ENCODE measurements at places on chromosomes 6 and 20. TPM values are rescaled to one million over a fixed set of nuclear protein-coding genes. Genes with fewer than 3 reads are reported as not detected.

Gene MUC21
- not detected for polyA plus RNA-seq

Gene IL17F
- polyA plus RNA-seq = not detected

Gene LY6G6C
- 0.37 TPM for polyA plus RNA-seq

Gene FOXC1
- polyA plus RNA-seq = 2.8 TPM

Measured in muscle of leg (tissue), 16 donors.